Right cardiac atrium (tissue), 5 donors: ENCODE measurements at places on chromosomes 4 and X. TPM values are rescaled to one million over a fixed set of nuclear protein-coding genes. Genes with fewer than 3 reads are reported as not detected.

- DNase-seq: no peak
These were observed 82.9 kb upstream of the NHS start for GRCh38 chrX:17292111-17292527.

GRCh38 chr4:32485956-32486355 lies 1765.8 kb downstream of the PCDH7 start:
- DNase-seq: no peak

DNA sequence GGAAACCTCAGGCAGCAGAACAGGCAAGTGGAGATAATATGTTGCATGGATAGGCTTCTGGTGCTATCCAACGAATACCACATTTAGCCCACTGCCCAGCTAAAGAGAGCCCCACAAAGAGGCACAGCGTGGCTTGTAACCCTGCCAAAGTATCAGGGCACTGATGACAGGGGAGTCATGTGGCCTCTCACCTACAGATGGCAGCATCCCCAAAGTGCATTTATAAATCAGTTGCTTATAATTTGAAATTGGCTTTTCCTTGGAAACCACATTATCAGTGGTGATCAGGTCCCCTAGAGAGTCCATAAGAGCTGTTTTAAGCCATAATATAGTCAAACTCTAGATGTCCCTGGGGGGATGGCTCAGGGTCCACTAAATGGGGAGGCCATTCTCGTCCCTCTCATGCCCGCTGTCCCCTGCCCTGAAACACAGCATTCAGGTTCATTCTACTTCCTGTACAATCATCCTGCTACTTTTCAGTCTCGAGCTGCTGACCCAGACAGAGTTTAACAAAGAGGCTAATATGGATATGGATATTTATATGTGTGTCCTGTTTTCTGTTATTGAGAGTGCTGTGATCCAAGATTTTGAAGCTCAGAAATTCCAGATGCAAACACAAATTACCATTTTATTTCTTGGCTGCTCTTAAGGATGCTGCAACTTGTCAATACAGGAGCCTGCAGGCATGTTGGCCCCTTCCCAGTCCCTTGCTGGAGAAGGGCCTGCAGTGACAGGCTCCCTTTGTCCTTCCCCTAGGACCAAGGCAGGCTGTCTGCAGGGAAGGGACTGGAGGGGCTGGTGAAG lies 28.5 kb downstream of the SRPX start:
- DNase-seq: no peak

GRCh38 chrX:14832586-14832985 lies 40.3 kb downstream of the FANCB start:
- no peak for DNase-seq

GRCh38 chr4:53932796-53933610 lies 131.4 kb downstream of the CHIC2 start:
- no peak for DNase-seq

DNA sequence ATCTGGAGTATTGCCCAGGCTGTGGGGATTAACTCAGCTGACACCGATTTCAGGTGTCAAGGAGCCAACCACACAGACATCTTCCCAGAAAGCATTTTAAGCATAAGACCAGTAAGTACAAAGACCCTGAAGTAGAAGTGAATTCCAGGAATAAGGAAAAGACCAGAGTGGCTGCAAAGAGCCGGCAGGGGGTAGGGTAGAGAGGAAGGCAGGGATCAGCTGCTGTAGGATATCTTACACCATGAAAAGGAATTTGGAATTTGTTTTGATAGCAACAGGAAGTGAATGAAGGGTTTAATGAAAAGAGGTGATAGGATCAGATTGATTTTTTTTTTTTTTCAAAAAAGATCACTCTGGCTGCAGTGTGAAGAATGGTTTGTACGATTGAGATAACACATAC lies 113.6 kb upstream of the PPARGC1A start:
- no peak for DNase-seq

DNA sequence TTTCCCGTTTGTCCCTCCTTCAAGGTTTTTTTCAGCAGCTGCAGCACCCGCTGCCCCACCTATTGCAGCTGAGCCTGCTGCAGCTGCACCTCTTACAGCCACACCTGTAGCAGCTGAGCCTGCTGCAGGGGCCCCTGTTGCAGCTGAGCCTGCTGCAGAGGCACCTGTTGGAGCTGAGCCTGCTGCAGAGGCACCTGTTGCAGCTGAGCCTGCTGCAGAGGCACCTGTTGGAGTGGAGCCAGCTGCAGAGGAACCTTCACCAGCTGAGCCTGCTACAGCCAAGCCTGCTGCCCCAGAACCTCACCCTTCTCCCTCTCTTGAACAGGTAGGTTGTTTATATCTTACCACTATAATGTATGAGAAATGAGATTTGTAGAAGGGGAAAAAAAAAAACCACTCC lies 4.5 kb downstream of the PRR27 start:
- DNase-seq: no peak

GRCh38 chr4:2063557-2064275 lies 4.6 kb downstream of the NAT8L start:
- DNase-seq: no peak

- no peak for DNase-seq
These were observed 91.3 kb upstream of the DCLK2 start for GRCh38 chr4:149986917-149987316.

DNA sequence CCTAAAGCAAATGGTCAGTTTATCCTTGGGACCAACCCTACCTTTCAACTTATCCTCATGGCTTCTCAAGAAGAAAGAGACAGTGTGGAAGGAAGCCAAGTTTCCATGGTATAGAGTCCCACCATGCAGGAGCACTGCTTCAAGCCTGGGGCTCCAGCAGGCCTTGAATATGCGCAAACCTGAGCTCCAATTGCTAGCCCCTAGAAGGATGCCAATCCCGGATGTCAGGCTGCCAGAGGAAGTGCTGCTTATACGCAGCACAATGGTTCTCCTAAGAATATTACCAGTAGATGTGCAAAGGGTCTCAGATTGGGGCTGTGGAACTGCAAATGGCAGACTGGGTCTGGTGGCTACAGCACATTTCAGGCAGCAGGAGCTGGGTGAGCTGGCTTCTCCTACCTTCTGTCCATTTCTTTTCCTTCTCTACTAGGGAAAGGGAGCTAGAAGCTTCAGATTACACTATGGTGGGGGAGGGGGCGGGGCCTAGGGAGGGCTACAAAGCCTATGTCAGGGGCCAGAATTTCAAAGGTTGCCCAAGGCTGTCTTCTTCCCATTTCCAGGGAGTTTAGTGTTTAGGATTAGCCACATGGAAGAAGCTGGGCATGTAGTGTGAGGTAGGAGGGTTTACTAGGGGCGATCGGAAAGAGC lies 40.7 kb upstream of the CITED1 start:
- no peak for DNase-seq

Gene CT45A8
- total RNA-seq: not detected

Gene CYSLTR1
- 1.2 TPM for total RNA-seq

Gene PRDM5
- 18.8 TPM for total RNA-seq

Gene RENBP
- 17.7 TPM for total RNA-seq

Gene FAM133A
- 0.36 TPM for total RNA-seq
